Left ventricle myocardium superior (tissue), 1 donor: ENCODE measurements at places on chromosomes 16 and 17.

- DNase-seq: no peak
Measured at GRCh38 chr17:66481271-66481670, 178.9 kb downstream of the PRKCA start.

- no peak for DNase-seq
Measured at GRCh38 chr17:69761767-69762321, 313.2 kb upstream of the KCNJ16 start.

DNA sequence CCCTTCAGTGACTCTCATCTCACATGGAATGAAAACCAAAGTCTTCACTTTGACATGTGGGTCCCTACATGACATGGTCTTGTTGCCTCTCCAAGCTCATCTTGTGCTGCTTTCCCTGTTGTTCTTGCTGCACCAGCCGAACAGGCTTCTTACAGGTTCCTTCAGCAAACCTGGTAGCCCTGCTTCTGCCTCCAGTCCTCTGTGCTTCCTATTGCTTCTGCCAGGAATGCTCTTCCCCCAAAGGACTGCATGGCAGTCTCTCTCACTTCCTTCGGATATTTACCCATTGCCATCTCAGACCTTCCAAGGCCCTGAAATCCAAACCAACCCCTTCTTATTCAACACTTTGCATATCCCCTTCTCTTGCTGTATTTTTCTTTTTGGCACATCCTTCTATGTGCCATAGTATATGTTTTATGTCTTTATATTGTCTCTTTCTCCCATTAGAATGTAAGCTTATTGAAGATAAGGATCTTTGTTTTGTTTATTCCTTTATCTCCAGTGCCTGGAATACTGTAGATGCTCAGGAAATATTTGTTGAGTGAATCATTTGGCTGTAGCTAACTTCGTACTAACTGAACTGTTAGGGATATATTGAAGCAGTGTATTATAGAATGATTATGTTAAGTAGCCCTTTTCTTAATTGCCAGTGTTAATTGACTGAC, 57.9 kb upstream of the SLC12A3 start:
- no peak for DNase-seq

DNA sequence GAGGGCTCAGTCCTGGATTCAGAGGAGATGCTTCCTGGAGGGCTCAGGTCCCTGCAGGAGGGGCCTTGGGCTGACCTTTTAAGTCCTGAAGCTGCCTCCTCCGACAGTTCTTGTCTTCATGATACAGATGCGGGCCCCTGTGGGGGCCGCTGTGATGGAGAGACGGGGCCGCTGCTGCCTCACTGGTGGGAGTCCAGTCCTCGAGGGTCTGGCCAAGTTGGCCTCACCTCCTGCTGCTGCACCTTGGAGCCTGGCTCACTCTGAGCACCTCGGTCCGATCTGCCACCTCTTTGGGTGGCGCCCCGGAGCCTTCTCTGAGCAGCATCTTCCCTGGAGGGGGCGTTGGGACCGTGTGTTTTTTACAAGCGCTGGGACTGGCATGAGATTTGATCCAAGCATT, 79.1 kb downstream of the KLHDC4 start:
- DNase-seq: no peak

- DNase-seq: peak; percentile 45
Measured at GRCh38 chr17:8964801-8965393, 610 bp downstream of the PIK3R5 start.

DNA sequence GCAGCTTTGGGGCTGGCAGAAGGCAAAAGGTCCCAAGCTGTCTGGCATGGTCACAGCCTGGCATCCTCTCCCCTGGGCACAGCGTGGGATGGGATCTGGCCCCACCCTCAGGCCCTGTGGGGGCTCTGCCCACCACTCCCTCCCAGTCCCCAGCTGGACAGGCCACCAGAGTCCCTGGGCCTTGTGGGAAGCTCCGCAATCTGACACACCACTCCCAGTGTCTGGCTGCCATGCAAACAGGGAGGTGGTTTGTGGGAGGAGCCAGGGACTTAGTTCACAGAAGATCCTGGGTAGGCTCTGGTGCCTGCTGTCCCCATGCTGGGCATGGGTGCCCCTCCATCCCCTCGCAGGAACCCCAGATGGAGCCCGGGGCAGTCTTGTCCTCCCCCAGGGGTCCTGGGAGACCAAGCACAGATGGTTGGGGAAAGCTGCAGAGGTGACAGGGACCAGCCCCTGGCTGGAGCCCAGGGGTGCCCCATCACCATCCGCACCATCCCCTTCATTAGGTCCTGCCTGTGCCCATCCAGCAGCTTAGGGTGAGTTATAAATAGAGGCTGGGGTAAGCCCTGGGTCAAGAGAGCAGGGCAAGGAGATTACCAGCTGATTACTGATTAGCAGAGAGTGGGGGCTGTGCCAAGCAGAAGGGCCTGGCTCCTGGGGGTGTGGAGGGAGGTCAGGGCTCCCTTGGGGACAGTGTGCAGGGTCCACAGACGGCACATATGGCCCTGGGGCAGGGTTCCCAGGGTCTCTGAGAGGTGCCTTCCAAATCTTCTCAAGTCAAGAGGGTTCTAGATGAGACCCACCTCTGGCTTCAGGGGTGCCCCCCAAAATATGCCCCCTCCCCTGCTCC, 6.2 kb downstream of the FSCN2 start:
- DNase-seq: no peak

DNA sequence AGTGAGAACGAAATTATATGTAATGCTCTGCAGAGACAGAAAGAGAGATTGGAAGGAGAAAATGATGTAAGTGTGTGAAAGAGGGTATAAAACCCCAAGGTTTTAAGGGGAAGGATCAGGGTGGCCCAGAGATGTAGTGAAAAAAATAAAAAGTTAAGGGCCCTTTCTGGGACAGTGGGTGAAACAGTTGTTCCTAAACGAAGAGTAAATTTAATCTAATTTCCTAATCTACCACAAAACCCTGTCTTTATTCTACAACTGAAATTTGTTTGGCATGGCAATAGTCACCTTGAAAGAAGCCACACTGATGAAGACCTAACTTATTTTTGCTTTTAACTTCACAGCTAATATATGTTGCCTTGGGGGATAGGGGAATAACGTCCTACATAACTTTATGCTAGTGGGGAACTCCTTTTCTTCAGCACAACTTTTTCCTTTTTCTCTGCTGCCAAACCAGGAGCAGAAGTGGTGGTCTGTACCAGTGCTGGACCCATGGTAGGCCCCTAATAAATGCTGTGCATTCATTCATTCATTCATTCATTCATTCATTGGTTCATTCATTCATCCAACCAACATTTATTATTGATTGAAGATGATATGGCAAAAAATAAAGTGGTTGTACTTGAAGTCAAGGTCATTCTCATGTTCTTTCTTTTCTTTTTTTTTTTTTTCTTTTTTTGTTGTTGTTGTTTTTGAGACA, 25.4 kb downstream of the CALCOCO2 start:
- no peak for DNase-seq

- no peak for DNase-seq
Measured at GRCh38 chr17:82029990-82030469, 1.4 kb upstream of the RAC3 start.

DNA sequence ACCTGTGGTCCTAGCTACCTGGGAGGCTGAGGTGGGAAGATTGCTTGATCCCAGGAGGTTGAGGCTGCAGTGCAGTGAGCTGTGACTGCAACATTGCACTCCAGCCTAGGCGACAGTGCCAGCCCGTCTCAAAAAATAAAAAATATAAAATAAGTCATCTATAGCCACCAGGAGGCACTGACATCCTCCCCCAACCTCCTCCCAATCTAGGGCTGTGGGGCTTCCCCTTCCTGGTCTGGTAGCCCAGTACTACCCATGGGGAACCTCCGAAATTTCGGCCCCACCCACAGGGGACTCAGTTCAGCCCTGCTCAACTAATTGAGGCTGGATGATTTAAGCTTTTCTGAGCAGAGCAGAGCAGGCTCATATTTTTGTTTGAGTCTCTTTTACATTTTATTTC, 3.2 kb downstream of the ZSCAN10 start:
- DNase-seq: no peak

GRCh38 chr17:14946481-14946880, 318.6 kb downstream of the PMP22 start:
- DNase-seq: no peak

- no peak for DNase-seq
Measured at GRCh38 chr17:44990994-44991393, 22.9 kb upstream of the C1QL1 start.

- no peak for DNase-seq
Measured at GRCh38 chr16:66918803-66919568, at the start of gene CDH16. Gene CDH16, minus strand, starts transcription at chr16:66918885. Its CDS starts 820 bp downstream, at chr16:66918065.

- no peak for DNase-seq
Measured at GRCh38 chr17:5705876-5706576, 121.7 kb upstream of the NLRP1 start.

DNA sequence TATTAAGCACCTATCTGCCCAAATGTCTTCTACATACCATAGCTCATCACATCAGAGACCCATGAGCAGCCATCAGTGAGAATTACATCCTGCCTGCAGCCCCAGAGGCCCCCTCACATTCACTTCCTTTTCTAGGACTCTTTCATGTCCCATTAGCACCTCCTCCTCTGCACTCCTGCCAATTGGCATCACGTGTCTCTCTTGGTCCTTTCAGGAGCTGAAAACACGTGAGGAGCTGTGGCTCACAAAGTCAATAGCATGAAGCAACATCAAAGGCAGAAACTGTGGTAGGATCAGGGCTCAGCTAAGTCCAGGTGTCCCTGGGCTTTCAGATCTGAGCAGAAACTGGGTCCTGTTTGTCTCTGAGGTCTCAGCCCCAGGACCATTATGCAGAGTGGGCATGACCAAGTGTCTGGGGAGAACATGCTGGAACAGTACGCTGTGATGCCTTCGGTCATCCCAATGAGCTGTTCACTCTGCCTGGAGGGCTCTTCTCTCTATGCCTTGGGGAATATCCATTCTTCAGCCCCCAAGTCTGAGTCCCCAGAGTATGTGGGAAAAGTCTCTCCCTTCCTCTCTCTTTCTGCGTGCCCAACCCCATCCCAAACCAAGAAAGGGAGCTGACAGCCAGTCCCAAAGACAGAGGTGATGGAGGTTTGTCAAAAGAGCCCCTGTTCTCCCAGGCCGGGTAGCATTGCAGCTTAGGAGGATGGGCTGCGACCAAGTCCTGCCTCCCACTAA, 457.0 kb upstream of the CDH5 start:
- no peak for DNase-seq
